ENCODE measurements at places on chromosomes 1 and 21.

- DNase-seq = peak; percentile 48
Measured at GRCh38 chr1:226644541-226645176, 94.4 kb downstream of the ITPKB start.

DNA sequence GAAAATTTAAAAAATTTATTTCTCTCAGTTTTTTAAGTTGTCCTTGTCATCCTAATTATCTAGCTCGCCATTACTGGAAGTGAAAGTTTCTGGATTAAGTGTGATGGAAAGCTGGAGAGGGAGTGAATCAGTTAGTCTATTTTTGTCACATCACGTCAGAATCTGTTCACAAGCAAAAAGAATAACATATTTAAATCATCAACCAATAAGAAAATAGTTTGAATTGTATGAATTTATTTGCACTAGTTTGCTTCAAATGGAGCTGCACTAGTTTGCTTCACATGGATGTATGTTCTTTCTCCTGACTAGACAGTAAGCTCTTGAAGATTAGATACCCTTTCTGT, 22.8 kb downstream of the PHC2 start:
- no peak for DNase-seq

GRCh38 chr1:203628201-203629015, 1.8 kb downstream of the ATP2B4 start:
- DNase-seq = no peak

- no peak for DNase-seq
Measured at GRCh38 chr1:44282704-44283426, 69.6 kb downstream of the DMAP1 start.

- no peak for DNase-seq
Measured at GRCh38 chr1:92298213-92298572, 594 bp downstream of the GLMN start.

DNA sequence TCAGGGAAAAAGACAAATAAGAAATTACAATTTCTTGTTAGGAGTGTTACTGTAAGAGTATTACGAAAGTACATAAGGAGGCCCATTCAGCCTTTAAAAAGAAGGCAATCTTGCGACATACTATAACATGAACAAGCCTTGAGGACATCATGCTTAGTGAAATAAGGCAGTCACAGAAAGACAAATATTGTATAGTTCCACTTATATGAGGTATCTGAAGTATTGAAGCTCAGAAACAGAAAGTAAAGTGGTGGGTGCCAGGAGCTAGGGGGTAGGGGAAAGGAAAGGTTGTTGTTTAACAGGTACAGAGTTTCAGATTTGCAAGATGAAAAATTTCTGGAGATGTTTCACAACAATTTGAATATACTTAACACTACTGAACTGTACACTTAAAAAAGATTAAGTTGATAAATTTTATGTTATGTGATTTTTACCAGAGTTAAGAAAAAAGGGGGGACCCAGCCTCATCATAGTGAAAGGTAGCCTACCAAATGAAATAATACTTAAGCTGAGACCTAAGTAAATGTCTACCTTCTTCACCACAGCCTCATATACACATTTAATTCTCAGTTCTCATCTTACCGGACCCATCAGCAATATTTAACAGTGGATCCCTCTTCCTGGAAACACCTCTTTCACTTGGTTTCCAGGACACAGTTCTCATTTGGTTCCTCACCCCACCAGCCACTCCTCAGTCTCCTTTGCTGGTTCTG, 19.5 kb downstream of the USP24 start:
- DNase-seq = peak; percentile 82

GRCh38 chr1:112674986-112675727, 698 bp downstream of the MOV10 start:
- peak; percentile 60 for DNase-seq

GRCh38 chr1:243940451-243940850, 90.4 kb upstream of the AKT3 start:
- DNase-seq = no peak

- DNase-seq = no peak
Measured at GRCh38 chr1:234216116-234216703, 157.0 kb upstream of the COA6 start.

DNA sequence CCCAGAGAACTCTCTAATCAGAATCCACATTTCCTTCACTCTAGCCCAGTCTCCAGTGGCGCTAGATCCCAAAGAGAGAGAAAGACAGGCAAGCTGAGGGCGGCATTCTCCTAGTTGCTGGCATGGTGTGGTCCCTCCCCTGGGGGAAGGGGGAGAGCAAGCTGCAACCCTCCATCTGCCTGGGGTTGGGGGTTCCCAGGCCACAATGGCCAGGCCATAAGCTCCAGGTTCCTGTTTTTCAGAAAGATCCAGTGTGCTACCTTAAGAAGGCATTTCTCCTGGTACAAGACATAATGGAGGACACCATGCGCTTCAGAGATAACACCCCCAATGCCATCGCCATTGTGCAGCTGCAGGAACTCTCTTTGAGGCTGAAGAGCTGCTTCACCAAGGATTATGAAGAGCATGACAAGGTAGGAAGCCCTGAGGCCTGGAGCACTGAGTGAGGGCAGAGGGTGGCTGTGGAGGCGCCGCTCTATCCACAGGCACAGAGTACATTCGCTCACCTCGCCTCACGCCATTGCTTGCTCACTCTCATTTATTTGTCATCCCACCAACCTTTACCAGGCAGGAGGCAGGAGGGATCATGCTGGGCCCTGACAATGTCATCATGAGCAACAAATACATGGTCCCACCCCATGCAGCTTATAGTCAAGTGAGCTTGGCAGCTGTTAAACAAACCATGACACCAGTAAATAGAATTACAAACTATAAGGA, 6.6 kb downstream of the CSF1 start:
- DNase-seq = no peak

DNA sequence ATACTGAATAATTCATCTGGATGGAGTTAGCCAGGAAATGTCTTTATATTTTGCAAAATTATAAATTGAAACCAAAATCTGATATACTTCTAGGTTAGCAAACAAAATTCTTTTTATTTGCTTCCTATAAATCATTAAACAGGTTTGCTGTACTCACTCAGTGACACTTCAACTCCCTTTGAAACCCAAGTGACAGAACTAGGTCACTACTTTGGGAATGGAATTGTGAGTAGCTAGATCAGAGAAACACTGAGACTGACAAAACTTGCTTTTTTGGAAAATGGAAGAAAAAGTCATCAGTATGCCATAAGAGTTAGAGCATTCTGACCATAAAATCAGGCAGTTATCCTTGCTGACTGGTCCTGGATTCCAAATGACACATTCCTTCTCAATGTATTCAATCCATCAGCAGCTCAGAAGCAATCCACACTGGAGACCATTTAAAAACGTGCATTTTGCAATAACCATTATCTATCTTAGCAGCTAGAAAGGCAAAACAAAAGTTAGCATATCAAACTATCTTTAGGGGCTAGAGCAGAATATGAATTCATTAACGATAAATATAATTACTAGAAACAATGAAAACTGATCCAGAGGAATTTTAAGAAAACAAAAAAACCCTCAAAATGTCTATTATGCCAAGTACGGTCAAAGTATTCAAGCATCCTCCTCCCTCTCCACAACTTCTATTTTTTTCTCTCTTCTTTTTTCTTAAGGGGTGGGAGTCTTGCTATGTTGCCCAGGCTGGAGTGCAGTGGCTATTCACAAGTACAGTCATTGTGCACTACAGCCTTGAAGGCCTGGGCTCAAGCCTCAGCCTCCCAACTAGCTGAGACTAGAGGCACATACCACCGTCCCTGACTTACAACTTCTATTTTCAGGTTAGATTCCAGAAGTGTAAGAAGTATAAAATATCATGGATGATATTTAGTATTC, 60.1 kb downstream of the HNRNPR start:
- DNase-seq = no peak

GRCh38 chr1:112688781-112689193, 14.3 kb downstream of the MOV10 start:
- no peak for DNase-seq

- DNase-seq = no peak
Measured at GRCh38 chr1:218664385-218665170, 319.4 kb downstream of the TGFB2 start.

DNA sequence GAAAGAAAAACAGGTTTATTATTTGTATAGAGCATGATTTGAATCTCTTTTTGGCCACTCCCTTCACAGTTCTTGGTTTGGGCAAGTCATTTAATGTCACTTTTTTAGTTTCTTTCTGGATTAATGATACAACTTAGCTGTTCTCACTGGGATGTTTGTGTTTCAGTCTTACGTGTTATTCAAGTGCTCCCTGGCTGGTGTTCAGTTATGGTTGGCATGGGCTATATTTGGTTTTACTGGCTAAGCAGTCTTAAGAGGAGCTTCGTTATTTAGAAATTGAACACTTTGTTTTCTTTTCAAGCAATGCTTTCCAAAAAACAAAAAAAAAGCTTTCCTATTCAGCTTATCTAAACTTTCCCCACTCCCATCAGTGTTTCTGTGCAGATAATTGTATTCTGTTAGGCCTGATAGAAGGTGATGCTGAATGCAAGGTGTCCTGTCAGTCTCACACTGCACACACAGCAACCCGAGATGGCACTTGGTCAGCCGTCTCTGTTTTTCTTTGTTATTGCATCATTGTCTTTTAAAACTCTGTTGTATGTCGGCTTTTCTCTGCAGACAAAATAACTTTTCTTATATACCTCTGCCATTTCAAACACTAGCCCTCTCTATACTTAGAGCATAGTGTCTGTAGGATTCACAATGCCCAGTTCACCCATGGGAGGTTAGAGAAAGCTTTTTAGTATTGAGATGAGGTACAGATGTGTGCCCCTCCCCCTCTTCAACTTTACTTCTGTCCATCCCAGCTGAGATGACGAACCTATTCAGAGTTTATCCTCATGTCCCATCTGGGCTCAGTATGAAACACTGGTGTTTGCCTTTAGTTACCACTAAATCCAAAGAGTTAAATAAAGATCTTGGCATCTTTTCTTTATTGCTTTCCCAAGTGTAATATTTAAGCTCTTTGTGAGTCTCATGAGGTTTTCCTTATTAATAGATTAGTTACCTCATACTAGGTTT, 80.2 kb downstream of the VPS13D start:
- DNase-seq = no peak

All from suppressor macrophage treated with lipopolysaccharide for 1 hour (primary cell).